ENCODE measurements at places on chromosomes 1 and 21. TPM values are rescaled to one million over a fixed set of nuclear protein-coding genes. Genes with fewer than 3 reads are reported as not detected.

KIF17 gene
- total RNA-seq, result 0.49 TPM

DNA sequence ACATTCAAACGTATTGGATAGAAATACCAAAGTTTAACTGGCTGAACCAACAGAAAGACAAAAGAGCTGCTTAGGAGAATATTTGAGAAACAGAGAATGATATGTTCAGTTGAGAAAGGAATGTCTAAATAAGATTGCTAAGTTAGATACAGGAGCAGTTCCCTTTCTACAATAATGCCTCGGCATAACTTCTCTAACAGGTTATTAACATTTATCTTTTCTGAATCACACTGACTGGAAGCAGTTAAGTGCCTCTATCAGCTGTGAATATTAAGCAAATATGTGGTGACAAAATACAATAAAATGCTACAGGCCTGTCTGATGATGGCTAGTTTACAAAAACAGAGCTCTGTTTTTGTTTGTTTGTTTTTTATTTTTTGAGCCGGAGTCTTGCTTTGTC lies 121.9 kb downstream of the KCNK1 start:
- DNase-seq, result no peak

- DNase-seq, result no peak
Measured at GRCh38 chr1:2509589-2509988, 16.8 kb downstream of the PANK4 start.

HES4 gene
- 18.9 TPM for total RNA-seq

IFFO2 gene
- 27.8 TPM for total RNA-seq
